Muscle of arm (tissue), 14 donors: ENCODE measurements at places on chromosomes 1 and 21. TPM values are rescaled to one million over a fixed set of nuclear protein-coding genes. Genes with fewer than 3 reads are reported as not detected.

DNA sequence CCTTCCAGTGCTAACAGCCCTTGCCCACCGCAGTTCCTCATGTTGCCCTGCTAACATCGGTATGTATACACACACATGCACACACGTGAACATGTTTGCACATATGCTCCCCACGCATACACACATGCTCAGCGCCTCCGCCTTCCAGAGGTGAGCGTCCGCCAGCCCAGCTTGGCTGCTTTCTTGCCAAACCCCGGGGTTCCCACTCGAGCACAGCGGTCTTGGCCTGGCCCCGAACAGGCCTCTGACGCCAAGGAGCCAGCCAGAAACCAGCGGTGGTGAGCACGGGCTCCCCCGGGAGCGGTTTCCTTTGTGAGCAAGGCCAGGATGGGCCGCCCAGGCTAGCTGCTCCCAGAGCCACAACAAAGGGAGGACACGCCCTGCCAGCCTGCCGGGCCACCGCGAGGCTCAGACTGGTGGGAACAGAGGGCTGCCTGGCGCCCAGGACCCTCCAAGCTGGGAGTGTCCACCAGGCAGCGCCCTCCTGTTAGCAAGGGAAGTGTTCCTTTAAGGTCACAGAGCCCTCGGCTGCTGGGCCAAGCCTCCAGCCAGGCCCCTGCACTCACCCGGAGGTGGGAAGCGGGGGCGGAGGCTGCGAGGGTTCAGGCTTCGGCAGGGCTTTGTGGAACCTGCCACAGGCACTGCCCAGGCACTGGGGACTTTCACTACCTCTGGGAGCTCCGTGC, 65.4 kb downstream of the ALPL start:
- DNase-seq, result peak; percentile 21

GRCh38 chr1:152461544-152461943, 47.5 kb upstream of the CRNN start:
- DNase-seq, result no peak

DNA sequence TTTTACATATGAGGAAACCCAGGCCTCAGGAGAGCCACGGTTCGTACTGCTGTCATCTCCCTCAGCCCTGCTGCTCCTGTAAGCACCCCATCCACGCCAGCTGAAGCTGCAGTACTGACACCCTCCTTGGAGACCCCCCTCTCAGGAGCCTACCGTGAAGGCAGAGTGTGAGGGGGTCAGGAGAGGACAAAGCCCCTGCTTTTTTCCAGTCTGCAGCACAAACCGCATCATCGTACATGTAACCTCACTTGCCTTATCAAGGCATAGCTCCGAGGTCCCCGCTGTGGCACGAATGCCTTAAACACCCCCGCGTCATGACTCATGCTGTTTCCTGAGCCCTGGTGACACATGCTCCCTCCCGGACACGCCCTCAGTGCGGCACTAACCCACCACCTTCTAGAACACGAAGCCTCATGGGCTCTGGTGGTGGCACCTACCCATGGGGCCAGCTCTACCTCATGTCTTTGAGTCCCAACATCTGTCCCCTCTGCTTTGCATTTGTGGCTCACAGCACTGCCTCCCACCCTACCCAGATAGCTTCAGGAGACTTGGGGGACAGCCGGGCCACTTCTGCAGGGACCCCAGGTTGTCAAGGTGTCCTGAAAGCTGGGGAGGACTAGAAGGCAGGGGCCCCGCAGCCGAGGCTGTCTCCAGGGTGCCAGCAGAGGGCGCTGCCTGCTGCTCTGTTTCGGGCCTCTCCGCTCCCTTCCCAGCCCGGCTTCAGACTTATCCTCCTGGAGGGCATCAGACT, 4.9 kb downstream of the SH3BGRL3 start:
- DNase-seq, result no peak

DNA sequence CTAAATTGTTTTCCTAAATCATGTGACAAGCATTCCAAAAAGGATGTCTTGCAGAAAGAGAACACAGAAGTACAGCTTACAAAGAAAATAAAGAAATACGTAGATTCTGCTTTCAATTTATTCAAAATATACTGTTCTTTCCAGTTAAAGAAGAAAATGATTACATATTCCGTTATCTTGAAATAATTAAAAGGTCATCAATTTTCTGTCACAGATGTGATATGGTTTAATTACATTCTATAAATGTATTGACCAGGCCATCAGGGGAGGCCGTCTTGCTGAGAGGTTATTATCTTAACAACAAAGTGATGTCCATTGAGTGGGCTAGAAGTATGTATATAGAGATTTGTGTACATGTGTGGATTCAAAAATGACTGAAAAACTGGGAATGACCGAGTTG, 432.9 kb downstream of the SETD4 start:
- no peak for DNase-seq

GRCh38 chr1:112818990-112819689, 104.0 kb upstream of the PPM1J start:
- DNase-seq, result no peak

The KCNT2 gene
- not detected for polyA plus RNA-seq

DNA sequence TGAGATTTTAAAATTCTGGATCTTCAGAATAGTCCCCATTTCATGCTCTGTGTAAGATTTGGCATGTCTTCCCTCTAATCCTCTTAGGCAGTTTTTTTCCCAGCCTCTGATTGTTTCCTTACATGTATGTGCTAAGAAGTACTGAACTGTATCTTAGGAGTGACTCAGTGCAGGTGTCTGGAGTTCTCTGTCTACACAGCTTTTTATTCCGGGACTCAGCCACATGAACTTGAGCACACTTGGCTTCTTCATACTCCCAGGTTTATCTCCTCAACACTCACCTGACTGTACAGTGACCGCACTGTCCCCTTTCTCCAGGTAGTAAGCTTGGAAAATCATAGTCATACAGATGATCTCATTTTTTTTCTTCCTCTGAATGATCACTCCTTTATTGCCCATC, 50.7 kb downstream of the SYT14 start:
- DNase-seq, result no peak

DNA sequence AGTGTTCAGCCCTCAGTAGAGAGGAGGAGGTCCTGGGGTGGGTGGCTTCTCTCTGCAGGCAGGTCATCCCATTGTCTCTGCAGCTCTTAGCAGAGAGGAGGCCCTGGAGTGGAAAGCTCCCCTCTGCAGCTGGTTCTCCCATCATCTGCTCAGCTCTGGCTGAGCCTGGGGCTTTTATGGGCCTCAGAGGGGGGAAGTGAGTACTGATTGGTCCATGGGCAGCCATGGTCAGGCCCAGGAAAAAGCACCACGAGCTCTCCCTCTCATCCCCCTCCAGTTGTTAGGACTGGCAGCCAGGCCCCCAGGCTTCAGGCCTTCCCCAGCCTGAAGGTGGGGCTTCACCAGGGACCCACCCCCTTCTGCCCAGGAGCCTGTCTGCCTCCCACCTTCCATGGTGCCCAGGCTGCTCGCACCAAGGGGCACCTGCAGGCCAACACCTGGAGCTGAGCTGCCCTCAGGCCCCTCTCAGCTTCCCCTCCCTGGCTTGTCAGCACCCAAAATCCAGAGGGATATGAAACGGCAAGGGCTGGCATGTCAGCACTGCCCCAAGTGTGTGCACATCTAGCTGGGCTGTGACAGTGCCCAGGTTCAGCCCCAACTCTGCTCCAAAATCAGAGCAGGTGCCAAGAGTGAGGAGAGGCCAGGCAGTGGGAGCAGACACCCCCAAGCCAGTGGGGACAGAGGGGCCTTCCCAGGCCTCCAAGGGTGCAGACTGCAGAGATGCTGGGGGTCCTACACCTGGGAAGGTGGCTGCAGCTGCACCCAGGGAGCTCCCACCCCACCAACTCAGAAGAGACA, 449.0 kb downstream of the MATN1 start:
- DNase-seq, result no peak

The HES2 gene
- 0.08 TPM for polyA plus RNA-seq

DNA sequence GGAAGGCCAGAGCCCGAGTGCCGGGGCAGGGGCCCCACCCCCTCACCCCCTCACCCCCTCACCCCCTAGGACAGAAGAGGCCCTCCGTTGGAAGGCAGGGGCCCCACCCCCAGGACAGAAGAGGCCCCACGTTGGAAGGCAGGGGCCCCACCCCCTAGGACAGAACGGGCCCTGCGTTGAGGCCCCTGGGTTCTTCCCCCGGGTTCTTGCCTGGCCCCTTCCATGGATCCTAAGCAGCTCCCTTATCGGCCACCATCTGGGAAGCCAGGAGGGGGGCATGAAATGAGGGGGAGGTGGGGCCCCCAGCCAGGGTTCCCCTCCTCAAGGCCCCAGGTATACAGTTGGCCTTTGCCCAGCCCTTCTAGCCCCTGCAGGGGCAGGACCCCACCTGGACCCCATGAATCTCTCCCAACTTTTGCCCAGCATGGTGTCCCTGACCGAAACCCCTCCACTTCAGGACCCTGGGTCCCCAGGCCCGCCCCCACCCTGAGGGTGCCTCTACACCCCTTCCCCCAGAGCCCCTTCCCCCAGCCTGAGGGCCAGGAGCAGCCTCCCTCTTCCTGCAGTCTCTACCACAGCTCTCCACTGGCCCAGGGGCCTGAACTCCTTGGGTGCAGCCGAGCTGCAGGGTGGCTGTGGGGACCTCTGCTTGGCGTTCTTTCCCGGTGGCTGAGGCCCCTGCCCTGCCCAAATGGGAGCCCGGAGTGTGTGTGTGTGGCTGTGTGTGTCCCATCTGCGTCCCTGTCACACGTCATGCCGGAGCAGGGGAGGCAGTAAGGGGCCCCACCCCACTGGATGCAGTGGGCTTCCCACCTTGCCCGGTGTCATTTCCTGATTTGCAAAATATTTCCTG, 4.3 kb upstream of the VWA1 start:
- no peak for DNase-seq

- no peak for DNase-seq
Measured at GRCh38 chr1:231075020-231075419, 35.0 kb upstream of the FAM89A start.

The PLPPR5 gene
- polyA plus RNA-seq, result 3.1 TPM

DNA sequence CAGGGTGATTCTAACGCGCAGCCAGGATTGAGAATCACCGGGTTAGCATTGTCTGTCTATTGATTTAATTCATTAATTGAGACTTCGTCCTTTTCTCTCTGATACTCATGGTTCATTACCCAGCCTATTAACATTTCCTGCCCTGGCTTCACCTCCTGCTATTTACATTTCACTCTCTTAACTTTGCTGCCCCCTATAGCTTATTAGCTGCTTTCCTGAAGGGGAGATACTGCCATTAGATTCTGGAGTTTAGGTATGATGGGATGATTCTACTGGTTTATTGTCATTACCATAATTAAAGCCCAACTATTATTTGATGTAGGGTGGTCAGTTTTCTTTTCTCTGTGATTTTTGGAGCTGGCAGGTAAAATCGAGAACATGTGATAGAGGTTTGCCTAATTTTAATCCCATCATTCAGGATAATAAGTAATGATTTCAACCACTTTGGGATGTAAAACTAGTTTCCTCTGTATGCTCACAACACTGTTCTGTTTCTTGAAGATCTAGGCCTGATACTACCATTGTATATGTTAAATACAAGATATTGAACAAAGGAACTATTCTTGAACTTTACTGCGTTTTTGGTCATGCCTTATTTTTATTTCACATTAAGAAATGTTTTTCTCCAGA, 6.4 kb downstream of the PPP2R5A start:
- peak; percentile 35 for DNase-seq

DNA sequence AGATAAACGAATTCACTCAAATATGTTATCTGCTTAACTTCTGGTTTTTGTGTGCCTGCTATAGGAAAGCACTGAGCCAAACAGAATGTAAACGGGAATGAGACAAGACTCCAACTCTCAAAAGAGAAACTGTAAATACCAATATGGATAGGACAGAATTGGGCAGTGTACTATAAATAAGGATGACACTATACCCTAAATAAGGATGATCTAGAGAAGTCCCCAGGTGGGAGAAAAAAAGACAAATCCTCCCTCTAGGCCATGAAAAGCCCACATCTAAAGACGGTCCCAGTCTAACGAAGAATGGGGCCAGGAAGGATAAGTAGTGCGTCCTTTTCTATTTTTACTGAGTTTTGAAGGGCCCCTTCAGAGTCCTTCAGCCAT, 1.5 kb upstream of the GABPB2 start:
- no peak for DNase-seq

The UMODL1 gene
- polyA plus RNA-seq, result not detected

GRCh38 chr1:189323091-189323490, 1154.6 kb downstream of the BRINP3 start:
- no peak for DNase-seq

- no peak for DNase-seq
Measured at GRCh38 chr1:29420202-29420601, 183.9 kb downstream of the PTPRU start.

GRCh38 chr1:90045853-90046563, 51.1 kb downstream of the ZNF326 start:
- no peak for DNase-seq

The FLG2 gene
- polyA plus RNA-seq, result 0.17 TPM

DNA sequence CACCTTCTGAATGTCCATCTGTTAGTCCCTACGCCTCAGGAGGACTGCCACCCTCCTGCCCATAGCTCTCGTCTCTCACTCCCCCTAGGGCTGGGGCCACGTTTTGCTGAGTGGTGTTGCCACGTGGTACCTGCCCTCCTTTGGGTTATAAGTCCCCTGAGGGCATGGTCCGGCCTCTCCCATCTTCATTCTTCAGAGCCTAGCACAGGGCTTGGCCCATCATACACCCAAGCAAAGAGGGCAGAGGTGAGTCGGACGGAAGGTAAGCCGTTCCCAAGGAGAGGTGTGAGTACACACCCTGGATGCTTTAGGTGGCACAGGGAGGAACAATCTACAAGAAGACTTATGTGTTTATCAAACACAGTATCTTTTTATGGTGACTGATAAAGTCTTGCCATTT, 10.9 kb downstream of the PADI2 start:
- DNase-seq, result no peak

GRCh38 chr1:3707939-3708328, 44.3 kb upstream of the CCDC27 start:
- DNase-seq, result no peak

The AGMAT gene
- not detected for polyA plus RNA-seq

The TSPAN1 gene
- polyA plus RNA-seq, result 0.66 TPM

The OXCT2 gene
- 0.09 TPM for polyA plus RNA-seq

- no peak for DNase-seq
Measured at GRCh38 chr1:97929874-97930851, 9.3 kb upstream of the DPYD start.

The CELA3B gene
- polyA plus RNA-seq, result not detected

DNA sequence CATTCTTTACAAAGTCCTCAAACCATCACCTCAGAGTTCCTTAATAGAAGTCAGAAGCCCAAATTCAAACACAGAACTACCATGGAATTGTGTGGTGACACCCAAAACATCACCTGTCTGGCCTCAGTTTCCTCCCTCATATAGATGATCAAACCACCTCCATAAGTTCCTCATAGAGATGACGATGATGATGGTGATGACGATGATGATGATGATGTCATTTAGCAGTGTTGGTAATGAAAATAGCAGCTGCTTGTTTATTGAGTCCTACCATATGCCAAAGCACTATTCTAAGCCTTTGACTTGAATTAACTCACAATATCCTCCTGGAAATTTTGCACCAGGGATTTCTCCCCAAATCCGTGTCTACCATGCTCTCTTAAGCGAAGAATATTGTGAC, 139.9 kb downstream of the PROX1 start:
- DNase-seq, result no peak

- DNase-seq, result no peak
Measured at GRCh38 chr1:39478126-39478915, 13.1 kb upstream of the BMP8A start.
